MG63 (cell line): ENCODE measurements at places on chromosomes 4 and X. TPM values are rescaled to one million over a fixed set of nuclear protein-coding genes. Genes with fewer than 3 reads are reported as not detected.

GABRB1 gene
- 0.59 TPM in 1 of 2 replicates, not detected in the other for total RNA-seq

EREG gene
- total RNA-seq, result not detected in 2 replicates

QRFPR gene
- 0.07 TPM in 1 of 2 replicates, not detected in the other for total RNA-seq

MAGEA12 gene
- not detected in 2 replicates for total RNA-seq

H2BW2 gene
- total RNA-seq, result not detected in 2 replicates

CYTL1 gene
- total RNA-seq, result not detected in 2 replicates

ARHGAP6 gene
- total RNA-seq, result 0.10 TPM in 1 of 2 replicates, not detected in the other

GRCh38 chr4:115334736-115335411 is 221.5 kb upstream of the NDST4 start:
- DNase-seq, result no peak

- DNase-seq, result no peak
Observed at GRCh38 chr4:188160406-188160805, 21.2 kb downstream of the TRIML1 start.

GRCh38 chr4:32607978-32608377 is 1887.8 kb downstream of the PCDH7 start:
- DNase-seq, result no peak

DNA sequence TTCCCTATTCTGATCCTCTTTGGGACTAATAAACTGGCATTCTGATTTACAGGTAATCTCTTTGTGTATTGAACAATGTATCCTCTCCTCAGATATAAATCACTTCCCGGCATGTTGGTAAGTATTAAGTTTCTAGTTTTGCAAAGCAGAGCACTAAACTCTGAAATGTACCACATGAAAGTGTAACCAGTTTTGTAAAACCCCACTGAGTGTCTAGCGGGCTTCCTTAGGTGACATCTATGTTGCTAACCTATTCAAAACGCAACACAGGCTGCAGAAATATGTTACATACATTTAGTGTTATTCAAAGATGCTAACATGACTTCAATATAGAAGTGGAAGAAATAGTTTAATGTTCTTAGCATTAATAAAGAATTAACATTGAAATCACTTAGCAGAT is 25.2 kb downstream of the DNAJB14 start:
- no peak for DNase-seq

DNA sequence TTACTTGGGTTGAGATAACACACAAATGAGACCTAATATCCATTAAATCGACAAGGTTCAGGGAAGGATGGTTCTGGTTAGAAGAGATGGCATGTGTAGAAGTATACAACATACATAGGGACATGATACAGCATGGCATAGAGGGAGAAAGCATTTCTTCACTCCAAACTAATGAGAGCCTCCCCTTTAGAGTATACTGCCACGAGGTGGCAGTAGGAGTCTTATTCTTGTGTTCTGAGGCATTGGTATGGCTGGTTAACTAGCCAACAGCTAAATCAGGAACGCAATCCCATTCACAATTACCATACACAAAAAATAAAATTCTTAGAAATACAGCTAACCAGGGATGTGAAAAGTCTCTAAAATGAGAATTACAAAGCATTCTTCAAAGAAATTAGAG is 29.1 kb upstream of the TRO start:
- peak; percentile 1 for DNase-seq

DNA sequence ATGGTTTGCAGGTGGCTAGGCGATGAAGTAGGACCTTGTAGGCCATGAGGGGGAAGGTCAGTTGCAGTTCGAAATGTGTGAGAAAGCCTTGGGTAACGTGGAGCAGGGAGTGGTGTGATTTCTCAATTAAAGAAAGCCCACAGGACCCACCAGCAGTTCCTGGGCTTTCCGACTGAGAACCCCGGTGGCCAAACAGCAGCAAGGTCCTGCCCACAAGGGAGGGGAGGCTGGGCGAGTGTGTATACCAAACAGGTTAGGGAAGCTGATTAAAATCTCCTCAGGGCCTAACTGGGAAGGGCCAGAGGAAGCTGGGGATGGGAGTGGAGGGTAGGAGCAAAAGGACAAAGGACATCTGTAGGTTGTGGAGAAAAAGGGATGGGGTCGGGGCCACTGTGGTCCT is 2.4 kb downstream of the ATP6AP1 start:
- DNase-seq, result no peak

DNA sequence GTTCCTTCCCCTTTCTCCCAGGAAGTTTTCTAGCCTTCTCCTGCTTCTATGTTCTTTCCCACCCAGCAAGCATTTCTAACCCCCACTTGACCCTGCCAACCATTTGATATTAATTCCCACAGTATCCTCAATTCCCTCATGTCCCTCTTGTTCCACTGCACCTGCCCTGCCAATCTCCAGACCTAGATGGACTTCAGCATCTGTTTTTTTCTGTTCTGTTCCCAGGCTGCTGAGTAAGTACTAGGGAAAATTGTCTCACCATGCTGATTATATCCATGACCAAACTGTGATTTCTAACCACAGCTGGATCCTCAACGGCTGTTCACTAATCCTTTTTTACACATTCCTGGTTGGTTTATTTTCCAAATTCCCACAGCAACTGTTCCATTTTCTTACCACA is 37.7 kb downstream of the CLCN5 start:
- no peak for DNase-seq

DNA sequence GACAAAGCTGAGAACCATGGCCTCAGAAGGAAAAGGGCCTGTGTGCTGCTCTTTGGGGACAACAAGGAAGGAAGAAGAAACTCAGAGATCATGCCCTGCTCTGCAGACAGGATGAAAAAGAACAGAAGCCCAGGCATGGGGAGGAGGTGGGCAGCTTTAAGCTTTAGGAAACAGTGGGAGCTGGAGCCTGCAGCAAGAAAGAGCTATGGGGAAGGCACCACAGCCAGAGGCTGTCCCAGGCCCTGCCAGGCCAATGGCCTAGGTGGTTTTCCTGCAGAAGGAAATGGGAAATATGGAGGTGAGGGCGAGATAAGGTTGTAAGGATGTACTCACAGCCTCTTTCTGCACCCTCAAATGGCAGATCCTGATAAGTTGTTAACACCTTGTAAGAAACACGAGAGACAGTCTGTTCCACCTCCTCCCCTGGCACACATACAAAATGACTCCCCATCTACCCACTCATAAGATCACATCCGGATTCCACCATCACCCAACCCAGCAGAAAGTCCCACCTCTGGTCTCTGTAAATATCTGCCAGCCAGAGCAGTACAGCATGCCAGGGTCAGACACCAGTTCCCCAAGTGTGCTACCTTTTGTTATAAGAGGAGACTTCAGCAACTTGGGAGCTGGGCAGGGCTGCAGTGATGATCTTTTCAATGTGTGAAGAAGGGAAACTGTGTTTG is 105.2 kb downstream of the RTL5 start:
- no peak for DNase-seq

GRCh38 chr4:111991797-111992196 is 153.5 kb upstream of the FAM241A start:
- DNase-seq, result no peak

DNA sequence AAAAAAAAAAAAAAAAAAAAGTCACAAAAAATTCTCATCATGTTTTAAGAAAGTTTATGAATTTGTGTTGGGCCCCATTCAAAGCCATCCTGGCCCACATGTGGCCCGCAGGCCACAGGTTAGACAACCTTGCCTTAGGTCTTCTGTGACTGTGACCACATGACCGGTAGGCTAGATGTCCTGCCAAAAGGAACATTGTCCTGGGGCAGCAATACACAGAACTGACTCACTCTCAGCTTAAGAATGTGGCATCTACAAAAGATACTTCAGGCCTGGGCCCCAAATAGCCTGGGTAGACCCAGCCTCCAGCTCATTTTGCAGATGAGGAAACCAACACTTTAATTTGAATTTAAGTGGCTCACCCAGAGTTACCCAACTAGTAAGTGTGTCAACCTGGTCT is 10.0 kb downstream of the AWAT2 start:
- DNase-seq, result no peak

- DNase-seq, result peak; percentile 5
Observed at GRCh38 chrX:13266641-13267345, 53.1 kb downstream of the ATXN3L start.

DNA sequence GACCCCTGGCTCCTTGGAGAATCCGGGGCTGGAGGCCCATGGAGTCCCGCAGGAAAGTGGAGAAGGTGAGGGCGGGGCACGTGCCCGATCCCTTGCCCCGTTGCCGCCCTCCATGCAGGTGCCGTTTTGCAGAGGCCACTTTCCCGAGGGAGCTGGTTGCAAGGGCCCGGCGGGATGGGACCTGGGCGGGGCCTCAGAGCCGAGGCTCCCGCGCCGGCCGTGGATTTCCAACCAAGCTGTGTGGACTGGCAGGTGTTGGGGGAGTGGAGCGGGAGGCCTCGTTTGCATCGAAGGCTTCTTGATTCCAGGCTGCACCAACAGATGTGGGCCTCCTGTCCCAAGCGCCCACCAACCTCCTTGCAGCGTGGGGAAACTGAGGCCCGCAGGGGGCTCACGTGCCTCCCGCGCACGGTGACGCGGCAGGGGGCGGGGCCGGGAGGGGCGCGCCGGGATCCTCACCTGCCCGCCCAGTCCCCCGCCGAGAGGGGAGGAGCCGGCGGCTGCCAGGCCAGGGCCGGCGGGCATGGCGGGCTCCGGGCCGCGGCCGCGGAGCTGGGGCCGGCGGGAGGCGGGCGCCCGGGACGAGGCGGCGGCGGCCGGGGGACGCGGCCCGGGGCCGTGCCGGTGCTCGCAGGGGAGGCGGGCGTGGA is 24.9 kb downstream of the SH3BP2 start:
- DNase-seq, result peak; percentile 34

DNA sequence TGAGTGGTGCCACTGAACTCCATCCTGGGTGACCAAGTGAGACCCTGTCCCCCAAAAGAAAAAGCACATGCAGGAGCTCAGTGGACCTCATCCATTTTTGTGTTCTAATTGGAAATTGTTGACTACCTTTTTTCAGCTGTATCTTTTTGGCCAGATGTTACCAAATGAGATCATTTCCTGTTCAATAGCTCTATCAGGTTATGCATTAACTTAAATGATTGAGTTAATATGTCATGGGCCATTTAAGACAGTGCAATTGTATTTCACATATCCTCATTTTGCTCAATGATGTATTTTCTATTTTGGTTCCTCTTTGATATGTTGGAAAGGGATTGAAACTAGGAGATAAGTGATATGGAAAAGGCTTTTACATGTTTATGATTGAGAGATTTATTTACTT is 26.2 kb upstream of the RHOH start:
- no peak for DNase-seq

GRCh38 chr4:38667085-38667893 is 3.3 kb downstream of the KLF3 start:
- peak; percentile 82 for DNase-seq

- peak; percentile 82 for DNase-seq
Observed at GRCh38 chrX:47540754-47541538, 20.1 kb upstream of the ARAF start.

- DNase-seq, result no peak
Observed at GRCh38 chrX:71017396-71017939, 50.7 kb downstream of the SNX12 start.

GRCh38 chr4:122963216-122963615 is 40.8 kb upstream of the NUDT6 start:
- DNase-seq, result no peak

DNA sequence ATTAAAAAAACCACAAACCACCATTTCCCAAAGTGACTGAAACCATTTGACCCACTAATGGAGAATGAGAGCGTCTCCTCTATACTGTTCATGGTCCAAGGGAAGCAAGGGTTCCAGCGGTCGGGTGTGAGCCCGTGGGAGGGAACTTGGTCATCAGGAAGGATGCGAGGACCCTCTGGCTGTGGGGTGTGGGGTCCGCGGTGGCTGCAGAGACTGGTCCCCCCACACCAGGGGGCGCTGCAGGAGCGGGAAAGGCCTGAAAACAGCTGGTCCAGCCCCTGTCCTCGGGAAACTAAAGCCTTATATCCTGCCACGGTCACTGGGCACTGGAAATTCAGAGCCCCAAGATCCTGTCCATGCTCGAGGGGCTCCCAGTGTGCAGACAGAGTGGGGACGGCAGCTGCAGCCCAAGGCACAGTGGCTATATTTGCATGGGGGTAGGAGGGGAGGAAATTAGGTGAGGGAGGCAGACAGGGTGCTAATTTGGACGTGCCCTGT is 4.3 kb downstream of the BLOC1S4 start:
- DNase-seq, result peak; percentile 62

- DNase-seq, result no peak
Observed at GRCh38 chrX:47060708-47061107, 17.5 kb upstream of the RGN start.

GRCh38 chr4:3871181-3871852 is 105.1 kb downstream of the ADRA2C start:
- DNase-seq, result peak; percentile 39

DNA sequence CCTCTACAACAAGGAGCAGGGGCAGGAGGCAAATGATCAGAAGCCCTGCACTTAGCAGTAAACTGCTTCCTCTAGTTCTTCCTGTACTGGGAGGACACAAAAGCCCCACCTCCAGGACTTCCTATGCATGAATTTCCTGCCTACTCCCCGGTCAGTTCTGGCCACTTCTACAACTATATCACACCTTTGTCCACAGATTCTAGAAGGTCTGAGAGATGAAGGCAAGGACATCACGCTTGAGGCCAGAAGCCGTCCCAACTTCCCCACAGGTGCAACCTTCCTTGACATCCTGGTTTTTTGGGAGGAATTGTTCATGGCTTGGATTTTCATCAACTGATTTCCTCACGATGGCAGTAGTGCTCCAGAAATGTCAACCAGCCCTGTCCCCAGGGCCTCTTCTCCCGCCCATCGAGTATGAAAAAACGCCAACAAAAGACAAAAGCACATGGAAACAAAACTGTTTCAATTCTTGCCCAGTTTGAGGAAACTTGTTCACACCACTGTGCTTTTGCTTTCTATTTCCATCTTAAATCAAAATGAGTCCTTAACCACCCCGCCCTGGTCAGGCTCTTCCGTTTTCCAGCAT is 206.5 kb upstream of the STK26 start:
- no peak for DNase-seq

DNA sequence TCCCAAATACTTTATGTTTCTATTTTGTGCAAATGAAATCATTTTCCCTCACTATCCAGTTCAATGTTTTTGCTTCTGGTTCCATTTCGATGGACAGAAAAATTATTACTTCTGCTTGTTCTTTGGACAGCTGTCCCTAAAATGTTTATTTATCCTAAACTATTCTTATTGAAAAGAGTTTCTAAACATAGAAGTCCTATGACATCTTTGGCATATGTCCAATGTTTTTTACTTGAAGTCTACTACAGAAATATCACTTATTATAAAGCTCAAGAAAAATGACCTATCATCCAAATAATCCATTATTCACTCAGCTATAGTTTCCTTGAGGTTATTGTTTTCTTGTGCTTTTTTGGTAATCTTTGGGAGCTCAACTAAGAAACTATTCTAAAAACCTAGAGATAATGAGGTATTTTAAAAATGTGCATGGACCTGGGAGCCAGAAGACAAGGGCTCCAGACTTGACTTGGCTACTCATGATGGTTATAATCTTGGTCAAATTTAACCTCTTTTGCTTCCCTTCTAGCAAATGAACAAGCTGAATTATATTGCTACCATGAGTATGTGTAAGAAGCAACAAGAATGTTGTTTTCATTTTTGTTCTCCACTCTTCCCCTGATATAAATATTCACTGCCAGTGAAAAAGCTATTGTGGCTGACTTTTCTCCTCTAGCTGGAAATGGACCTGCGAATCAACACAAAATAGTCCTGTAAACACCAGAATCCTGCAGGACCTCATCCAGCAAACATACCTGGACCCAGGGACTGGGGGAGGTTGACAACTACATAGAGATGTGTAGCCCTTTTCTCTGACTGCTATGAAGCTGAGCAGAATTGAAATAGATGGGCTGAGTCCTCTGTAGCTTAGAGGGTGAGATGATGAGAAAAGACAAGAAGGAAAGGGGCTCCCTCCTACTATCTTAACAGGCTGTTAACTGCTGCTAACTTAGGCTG is 137.4 kb downstream of the FRYL start:
- DNase-seq, result no peak

- DNase-seq, result no peak
Observed at GRCh38 chr4:94171616-94172015, 36.0 kb upstream of the SMARCAD1 start.

GRCh38 chr4:54942721-54943120 is 182.7 kb downstream of the KDR start:
- no peak for DNase-seq
